Stimulated activated CD8-positive, alpha-beta memory T cell treated with anti-CD3 and anti-CD28 coated beads, Interleukin-12 subunit alpha, Interleukin-12 subunit beta, amount 100 ng/mL, for 4 hours (primary cell): ENCODE measurements at places on chromosomes 2 and 18.

DNA sequence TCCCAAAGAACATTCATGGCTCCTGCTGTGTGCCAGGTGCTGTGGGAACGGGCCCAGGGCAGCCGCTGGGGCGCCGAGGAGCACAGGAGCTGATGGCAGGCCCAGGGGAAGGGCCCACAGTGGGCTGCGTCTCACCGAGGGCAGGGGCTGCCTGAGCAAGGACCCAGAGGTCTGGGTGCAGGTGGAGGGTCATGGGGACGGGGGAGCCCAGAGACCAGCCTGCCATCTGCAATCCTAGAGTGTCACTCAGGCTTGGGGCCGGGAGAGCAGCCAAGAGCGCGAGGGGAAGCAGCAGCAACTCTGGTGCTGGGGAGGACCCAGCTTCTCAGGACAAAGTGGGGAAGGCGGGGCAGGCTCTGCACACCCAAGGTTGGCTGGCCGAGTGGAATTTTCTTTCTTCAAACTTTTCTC lies 207.4 kb downstream of the HDAC4 start:
- DNase-seq, result no peak

DNA sequence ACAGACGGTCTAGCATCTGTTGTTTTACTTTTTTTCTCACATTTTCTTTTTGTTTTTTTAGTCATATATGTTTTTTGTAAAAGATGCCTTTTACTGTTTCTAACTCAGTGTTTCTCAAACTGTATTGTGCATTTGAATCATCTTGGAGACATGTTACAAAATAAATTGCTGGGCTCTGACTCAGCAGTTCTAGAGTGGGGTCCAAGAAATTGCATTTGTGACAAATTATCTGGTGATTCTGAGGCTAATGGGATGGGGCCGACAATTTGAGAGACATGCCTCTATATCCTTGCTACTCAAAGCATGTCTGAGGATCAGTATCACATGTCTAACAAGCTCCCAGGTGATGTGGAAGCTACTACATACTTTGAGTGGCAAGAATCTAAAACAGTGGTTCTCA lies 478.8 kb downstream of the PLCL1 start:
- DNase-seq, result no peak

DNA sequence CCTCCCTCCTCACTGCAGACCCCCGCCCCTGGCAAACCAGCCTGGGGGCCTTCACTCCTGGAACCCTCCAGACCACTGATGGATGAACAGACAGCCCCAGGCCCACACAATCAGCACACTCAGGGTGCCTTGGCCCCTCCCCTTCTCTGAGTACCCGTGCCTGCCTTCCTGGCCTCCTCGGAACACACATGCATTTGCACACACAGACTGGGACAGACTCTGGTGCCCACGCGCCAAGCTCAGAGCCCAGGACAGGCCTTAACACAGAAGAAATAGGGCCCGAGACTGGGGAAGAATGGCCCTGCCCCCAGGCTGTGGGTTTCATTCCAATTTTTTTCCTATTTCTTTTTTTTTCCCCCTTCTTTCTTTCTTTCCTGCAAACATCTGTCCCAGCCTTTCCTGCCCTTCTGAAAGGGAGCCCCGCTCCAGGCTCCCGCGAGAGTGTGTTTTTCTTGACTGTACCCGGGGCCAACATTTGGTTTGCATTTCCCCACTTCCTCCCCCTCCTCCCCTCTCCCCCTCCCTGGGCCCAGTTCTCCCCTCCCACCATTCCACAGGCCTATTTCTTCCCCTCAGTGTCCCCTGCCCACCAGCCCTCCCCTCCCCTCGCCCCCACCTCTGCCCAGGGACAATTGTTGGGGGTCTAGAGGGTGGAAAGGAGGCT lies 618 bp upstream of the TNS1 start:
- no peak for DNase-seq

GRCh38 chr2:121248766-121249343 lies 36.1 kb downstream of the TFCP2L1 start:
- DNase-seq, result no peak

- no peak for DNase-seq
Measured at GRCh38 chr2:46981662-46982350, 66.2 kb upstream of the MCFD2 start.

- no peak for DNase-seq
Measured at GRCh38 chr18:63897072-63897471, 9.6 kb downstream of the SERPINB2 start.

DNA sequence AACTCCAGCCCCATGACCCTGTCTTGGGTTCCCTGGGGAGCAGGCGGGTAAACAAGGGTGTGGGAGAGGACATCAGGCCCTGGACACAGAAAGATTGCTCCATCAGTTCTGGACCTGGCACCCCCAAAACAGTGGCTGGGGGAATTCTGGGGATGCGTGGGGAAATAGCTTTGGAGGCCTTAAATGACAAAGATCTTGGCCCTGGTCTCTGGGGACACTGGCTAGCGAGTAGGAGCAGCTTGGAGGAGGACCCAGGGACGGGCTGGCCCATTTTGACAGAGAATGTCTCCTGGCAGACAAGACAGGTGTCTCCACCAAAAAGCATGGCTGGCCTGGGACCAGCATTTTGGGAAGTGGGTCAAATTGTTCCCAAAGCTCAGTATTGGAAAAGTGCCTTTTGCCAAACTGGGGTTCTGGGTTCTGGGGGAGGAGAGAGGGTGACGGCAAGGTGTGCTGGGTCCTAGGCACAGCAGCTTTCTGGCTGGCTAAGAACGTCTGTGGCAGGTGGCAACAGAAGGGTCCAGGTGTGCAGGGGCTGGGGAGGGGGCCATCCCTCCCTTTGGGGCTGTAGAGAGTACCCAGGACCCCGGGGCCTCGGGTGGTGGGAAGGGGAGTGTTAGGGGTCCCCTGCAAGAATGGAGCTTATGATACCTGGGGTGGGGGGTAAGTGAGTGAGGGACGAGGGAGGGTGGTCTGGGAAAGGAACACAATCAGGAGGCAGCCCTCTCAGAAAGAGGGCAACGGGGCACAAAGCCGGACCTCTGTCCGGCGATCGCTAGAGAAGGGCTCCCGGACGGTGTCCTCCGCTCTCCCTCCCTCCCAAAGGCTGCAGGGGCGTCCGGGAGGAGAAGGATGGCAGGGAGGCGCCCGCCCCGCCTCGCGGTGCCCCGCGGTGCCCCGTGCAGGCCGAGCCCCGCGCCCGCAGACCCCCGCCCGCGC lies 556 bp downstream of the CYRIA start:
- no peak for DNase-seq

DNA sequence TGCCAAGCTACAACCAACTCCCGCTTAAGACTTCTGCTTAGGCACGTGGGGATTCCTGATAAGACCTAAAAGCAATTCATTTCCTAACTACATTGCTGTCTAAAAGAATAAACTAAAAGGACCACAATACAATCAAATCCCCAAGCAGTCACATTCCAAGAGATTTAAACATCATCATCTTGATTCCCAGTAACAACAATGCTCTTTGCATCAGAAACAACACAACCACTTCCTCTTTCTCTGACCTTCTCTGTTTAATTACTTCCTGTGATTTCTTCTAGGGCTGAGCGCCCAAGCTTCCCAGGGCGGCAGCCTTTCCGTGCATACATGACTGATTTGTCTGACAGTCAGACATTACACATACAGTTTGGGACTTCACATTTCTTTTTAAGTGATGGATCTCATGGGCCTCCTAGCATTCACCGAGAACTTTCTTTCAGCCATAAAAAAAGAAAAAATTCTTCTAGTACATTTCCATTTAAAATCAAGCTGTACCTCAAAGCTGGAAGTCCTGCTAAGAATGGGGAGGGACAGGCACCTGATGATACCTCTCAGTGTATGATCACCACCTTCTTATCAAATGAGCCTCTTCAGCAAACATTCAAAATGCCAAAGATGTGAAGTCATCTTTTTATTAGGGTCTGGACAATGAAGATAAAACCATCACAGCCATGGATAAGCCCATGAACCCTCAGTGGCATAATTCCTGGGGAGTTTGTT lies 11.5 kb downstream of the SPRED2 start:
- DNase-seq, result no peak

- no peak for DNase-seq
Measured at GRCh38 chr18:59810183-59810582, 89.6 kb upstream of the PMAIP1 start.

- DNase-seq, result no peak
Measured at GRCh38 chr2:211867845-211868451, 670.7 kb downstream of the ERBB4 start.

DNA sequence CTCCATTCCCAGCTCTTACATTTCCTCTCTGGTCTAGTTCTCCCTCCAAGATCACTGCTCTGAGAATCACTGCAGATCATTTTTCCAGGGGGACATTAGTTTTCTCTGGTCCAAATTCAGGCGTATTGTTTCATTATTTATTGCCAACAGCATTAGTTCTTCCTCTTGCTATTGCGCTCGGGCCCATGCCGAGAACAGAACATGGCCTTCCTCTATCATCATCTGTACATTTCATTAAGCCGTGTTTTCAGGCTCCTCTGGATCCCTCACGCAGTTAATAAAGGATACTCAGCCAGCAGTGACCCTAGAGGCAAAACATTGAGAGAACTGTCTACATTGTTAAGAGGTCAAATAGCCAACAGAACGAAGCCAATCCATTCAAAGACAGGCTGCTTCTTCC lies 63.9 kb downstream of the CCBE1 start:
- no peak for DNase-seq

GRCh38 chr2:156099382-156099781 lies 233.1 kb downstream of the NR4A2 start:
- DNase-seq, result no peak
